NCI-H1048 (cell line): ENCODE measurements at places on chromosomes 7 and 10.

- no peak for DNase-seq
Measured at GRCh38 chr7:30302656-30303311, 18.4 kb downstream of the ZNRF2 start.

- no peak for DNase-seq
Measured at GRCh38 chr10:93701866-93702209, 554 bp downstream of the FRA10AC1 start.

- DNase-seq, result no peak
Measured at GRCh38 chr7:86793136-86793535, 149.4 kb downstream of the GRM3 start.

GRCh38 chr10:96747734-96748550, 27.6 kb upstream of the PIK3AP1 start:
- DNase-seq, result no peak

DNA sequence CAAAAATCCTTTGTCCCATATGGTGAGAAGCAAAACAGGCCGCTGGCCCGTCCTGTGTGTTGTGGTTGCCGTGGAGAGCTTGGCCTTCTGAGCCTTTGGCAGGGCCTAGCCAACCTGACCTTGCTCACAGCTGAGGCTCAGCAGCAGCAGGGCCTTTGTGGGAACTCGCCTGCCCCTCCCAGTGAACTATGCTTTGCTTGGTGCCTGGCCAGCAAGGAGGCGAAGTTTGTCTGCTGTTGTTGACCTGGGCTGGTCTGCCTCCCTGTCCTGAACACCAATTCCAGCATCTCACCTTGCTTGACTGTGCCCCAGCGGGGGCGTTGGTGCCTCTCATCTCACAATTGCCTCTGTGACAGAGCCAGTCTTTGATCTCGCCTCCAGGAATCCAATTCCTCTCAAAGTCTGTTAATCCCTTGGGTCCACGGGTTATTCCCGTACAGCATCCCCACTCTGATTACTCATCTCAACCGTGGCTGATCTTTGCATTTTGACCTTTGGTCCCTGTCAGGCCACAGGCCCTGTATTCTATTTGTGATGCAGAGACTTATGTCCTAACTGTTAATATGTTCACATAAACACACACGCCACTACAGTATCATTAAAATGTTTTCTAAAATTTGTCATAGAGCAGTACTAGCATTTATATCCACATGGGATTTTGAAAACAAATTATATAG, 22.6 kb downstream of the EPDR1 start:
- no peak for DNase-seq

DNA sequence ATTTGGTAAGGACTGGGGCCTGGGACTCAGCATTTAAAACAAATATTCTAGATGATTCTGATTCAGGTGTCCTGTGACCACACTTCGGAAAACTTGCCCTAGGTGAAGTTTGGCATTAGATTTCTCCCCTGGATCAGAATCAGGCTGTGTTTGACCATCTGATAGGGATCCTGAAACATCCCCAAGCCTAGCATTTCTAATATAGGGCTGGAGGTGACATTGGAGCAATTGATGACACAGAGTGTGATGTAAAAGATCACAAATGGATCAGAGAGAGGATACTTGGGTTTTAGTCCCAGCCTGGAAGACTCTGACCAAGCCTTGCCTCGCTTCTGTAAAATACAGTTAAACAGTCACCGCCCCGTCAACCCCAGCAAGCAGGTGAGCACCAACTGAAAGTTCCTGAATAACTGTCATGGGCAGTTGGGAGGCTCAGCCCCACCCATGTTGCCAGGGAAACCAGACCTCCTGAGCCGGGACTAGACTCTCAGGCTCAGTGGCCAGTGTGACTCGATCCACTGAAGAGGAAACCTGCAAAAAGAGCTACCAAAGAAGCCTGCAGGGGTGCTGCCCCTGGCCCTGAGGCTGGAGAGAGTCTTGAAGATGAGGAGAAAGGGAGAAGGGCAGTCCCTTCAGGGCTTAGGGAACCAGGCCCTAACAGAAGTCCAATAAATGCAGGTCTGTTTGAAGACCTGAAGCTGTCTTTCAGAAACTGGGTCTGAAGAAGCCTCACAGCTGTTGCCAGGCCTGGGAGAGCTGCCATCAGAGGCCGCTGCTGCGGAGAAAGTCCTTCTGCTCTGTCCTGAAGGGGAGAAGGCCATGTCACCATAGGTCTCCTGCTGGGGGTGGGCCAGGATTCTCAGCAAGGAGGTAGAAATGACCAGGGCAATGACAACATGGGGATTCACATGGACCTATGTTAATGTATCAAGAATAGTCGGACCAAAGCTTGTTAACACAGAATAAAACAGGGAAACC, 126.1 kb upstream of the KCNMA1 start:
- DNase-seq, result no peak

- DNase-seq, result no peak
Measured at GRCh38 chr10:69628891-69629290, 1.2 kb upstream of the FAM241B start.

DNA sequence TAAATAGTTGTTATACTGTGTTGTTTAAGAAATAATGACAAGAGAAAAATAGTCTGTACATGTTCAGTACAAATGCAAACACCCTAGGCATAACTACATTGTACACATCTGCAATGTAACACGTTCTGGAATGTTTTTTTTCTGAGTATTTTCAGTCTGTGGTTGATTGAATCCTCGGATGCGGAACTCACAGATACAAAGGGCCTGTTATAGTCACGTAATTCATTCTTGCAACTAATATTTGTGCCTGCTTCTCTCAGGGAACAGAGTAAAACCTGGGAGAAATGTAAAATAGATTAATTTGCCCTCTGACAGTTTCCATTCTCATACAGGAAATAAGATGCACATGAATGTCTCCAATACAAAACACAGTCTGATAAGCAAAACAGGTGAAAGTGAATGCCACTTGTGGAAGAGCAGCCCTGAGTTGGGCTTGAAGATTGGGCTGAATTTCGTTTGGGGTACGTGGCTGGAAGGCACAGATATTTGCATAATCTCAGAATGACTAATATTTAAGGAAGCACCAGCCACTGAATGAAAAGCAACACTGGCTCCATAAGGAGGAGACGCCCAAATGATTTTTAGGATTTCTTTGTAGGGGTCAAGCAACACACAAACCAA, 19.1 kb downstream of the DENND2A start:
- no peak for DNase-seq

DNA sequence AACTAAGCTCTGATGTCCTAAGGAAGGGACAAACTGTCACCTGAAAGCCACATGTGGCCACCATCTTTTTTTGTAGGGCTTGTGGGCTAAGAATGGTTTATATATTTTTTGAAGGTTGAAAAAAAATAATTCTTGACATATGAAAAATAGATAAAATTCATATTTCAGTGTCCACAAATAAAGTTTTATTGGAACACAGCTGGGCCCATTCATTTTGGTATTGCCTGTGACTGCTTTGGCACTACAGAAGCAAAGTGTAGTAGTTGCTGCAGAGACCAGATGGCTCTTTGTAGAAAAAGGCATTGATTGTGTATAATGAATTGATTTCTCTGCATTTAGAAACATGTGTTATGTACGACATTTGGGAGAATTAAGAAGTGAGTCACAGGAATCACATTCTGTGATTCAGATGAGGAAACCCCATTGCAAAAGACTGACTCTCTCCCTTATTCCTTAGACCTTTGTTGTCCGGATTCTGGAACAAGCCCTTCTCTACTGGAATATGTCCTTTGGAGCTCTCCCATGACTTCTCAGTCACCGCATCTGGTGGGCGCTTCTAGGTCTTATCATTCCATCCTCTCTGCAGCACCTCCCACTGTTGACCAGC, 438.7 kb downstream of the LRMDA start:
- no peak for DNase-seq

DNA sequence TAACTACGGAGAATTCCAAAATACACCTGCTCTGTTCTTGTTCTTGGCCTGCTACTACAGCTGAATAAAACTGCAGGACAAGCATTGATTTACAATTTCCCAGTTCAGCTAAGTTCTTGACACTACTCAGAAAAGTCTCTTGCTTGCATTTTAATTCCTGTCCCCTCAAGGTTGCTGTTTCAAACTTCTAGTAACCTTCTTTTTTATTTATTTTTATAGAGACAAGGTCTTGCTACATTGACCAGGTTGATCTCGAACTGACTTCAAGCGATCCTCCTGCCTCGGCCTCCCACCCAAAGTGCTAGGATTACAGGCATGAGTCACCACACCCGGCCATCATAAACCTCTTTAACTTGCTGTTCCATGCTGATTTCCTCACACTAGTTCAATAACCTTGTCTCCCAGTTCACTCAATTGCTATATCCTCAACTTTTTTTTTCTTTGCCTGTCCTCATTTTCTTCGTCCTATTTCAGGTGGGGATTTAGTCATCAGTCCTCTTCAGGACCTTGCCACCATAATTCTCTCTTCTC, 79.9 kb downstream of the ARHGAP21 start:
- DNase-seq, result no peak

- no peak for DNase-seq
Measured at GRCh38 chr10:44511601-44512000, 126.7 kb upstream of the CXCL12 start.

DNA sequence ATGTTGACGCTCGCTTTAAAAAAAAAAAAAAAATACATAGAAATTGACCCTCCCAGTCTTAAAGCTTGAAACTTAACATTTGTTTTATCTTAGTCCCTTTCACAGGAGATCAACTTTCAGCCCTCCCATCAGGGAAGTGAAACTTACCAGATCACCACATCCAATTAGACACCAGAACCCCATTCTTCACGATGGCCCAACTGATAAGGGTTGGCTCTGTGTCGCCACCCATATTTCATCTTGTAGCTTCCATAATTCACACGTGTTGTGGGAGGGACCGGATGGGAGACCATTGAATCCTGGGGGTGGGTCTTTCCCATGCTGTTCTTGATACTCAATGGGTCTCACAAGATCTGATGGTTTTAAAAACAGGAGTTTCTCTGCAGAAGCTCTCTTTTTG, 629.4 kb upstream of the KCND2 start:
- DNase-seq, result no peak

DNA sequence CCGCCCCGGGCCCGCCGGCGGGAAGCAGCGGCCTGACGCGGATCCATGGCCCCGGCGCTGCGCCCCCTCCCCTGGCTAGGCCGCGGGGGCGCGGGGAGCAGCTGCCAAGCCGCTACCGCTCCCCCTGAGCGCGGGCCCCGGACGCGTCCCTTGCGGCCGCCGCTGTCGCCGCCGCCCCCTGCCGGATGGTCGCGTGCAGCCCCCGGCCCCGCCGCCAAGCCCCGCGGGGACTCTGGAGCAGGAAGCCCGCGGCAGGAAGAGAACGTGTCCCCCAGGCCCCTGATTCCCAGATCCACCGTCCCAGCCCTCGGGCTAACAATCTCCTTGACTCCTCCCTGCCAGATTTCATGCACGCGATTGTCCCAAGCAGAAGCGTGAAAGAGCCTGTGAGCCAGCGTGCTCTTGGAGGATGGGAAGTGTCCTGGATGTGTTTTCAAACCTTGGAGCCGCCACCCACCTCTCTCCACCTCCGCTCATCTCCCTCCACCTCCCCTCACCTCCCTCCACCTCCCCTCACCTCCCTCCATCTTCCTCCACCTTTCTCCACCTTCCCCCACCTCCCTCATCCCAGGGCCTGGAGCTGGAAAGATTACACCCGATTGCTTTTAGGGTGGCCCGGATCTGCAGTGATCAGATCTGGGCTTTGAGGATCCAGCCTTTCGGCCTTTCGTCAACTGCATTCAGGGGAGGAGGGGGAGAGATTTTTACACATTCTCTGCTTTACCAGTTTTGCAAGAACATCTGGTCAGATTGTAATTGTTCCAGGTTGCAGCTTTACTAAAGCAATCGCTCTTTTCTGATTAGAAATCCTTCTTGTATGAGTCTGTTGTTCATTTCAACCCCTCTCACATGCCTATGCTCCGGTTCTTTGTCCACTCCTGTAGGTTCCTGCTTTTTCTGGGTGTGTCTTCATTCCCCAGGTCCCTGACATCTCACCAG, 570 bp upstream of the PRTFDC1 start:
- DNase-seq, result no peak

GRCh38 chr7:22551768-22552513, 52.0 kb upstream of the STEAP1B start:
- no peak for DNase-seq

DNA sequence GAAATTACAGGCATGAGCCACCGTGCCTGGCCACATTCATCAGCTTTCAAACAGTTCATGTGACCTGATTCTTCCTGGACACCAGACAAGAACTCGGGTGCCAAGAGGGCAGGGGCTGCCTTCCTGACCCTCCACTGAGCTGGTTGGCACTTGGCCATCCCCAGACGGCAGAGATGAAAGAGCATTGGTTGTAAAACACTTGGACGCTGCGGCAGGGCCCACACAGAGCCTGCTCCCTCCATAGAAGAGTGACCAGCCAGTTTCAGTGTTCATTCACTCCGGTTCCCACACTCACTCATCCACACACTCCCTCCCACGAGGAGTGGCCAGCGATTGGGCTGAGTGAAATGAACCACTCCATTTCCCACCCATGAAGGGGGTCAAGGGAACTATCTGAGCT, 112.3 kb downstream of the ITGB8 start:
- DNase-seq, result no peak

GRCh38 chr7:83648464-83649241, at the start of gene SEMA3E:
TSS of gene SEMA3E (minus strand) at chr7:83649139.
- DNase-seq, result no peak

GRCh38 chr7:13189668-13190067, 502.2 kb downstream of the ARL4A start:
- DNase-seq, result no peak

DNA sequence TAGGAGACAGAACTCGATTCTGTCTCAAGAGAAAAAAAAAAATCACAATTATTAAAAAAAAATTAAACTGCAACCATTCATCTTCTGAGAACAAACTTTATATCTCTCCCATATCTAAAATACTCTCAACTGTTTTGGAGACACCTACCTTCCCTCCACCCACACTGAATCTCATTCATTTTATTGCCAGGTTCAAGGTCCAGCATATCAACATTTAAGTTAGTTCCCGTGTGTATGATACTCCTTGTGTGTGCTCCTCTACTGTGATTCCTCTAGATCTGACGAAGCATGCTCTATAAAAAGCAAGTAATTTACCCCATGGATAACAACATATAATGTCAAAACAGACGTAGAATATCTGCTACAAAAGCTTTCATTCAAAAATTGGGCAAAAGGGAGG, 351.8 kb upstream of the SORCS1 start:
- no peak for DNase-seq

- DNase-seq, result no peak
Measured at GRCh38 chr7:157692460-157693011, 355.7 kb downstream of the DNAJB6 start.

DNA sequence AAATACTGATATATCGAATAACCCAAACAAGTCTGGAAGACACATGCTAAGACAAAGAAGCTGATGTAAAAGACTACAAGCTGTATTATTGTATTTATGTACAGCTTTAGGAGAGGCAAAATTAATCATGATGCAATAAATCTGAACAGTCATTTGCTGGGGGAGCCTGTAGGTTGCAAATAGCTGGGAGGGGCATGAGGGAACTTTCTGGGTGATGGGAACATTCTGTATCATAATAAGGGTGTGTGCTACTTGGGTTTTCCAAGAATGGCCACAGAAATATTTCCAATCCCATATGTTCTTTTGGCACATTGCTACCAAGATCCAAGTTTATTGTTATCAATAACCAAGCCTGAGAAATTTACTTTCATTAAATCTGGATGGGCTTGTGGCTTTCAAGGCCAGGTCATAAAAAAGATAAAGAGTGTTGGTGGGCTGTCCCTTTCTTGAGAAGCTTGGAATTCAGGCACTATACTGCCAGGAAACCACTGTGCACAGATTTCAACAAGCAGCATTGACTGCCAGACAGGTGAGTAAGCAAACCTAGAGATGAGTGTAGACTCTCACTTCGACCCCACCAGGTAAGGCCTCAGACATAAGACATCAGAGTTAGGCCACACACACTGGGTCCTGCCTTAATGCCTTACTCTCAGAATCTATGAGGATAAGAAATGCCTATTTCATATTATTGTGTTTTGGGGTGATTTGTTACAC, 629.7 kb upstream of the FZD8 start:
- no peak for DNase-seq

GRCh38 chr10:131943021-131943814, 38.5 kb downstream of the BNIP3 start:
- DNase-seq, result no peak
